ENCODE measurements at places on chromosomes 5 and 9.
A peak's percentile ranks its signal among the peaks of the same experiment; 100 is the strongest.

GRCh38 chr9:72946821-72947220 lies 6.0 kb downstream of the ALDH1A1 start:
- no peak for DNase-seq

GRCh38 chr9:93435386-93435785 lies 16.1 kb upstream of the FAM120A start:
- no peak for DNase-seq

- DNase-seq: no peak
Measured at GRCh38 chr5:79086116-79086515, 16.5 kb downstream of the BHMT2 start.

- DNase-seq: no peak
Measured at GRCh38 chr9:137077758-137078693, 709 bp downstream of the UAP1L1 start.

DNA sequence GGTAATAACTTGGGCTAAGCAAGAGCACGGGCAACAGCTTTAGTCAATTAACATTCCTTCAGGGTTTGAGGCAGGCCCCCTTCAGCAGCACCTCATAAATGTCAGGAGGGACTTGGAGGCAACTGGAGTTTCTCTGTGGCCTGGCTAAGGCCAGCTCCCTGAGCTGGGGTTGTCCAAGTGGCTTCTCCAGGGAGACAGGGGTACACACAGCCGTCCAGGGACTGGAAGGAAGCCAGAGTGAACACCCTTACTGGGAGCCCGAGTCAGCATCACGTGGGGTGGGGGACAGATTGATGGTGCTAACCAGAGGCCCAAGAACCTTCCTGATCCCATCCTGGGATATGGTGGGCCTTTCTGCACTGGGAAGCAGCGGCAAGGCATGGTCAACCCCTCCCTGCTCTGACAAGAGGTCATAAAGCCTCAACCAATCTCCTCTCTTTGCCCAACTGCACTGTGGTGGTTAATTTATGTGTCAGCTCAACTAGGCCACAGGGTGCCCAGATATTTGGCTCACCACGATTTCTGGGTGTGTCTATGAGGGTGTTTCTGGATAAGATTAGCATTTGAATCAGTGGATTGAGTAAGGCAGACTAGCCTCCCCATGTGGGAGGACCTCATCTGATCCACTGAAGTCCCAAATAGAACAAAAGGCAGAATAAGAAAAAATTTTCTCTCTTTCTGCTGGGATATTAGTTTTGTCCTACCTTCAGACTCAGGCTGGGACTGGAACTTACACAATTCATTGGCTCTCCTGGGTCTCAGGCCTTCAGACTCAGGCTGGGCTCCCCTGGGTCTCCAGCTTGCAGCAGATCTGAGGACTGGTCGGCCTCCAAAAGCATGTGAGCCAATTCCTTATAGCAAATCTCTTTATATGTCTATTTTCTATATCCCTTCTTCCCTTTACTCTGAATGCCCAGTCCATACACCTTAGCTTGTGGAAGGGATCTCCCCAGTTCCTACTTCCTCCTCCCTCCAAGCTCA lies 127.2 kb upstream of the LARP1 start:
- DNase-seq: no peak

DNA sequence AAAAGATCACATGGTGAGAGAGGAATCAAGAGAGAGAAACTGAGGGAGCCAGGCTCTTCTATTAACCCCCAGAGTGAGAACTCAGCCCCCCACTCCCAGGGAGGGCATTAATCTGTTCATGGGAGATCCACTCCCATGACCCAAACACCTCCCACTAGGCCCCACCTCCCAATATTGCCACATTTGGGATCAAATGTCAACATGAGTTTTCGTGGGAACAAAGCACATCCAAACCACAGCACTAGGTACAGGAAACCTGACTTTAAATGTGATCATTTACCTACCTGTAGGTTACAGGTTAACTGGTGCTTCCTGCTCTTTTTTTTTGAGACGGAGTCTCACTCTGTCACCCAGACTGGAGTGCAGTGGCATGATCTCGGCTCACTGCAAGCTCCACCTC lies 16.9 kb downstream of the NNT start:
- DNase-seq: no peak

GRCh38 chr9:137891588-137892423 lies 14.2 kb downstream of the CACNA1B start:
- no peak for DNase-seq

DNA sequence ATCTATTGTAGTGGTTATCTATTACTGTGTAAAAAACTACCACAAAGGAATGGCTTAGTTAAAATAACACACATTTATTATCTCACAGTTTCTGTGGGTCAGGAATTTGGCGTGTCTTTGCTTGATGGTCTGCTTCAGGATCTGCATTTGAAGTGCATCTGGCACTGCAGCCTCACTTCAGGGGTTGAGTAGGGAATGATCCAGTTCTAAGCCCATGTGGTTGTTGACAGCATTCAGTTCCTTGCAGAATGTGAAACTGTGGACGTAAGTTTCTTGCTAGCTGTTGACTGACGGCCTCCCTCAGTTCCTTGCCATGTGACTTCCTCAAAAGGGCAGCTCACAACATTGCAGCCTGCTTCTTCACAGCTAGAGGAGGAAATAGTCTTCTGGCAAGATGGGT lies 2.1 kb upstream of the OGN start:
- no peak for DNase-seq

DNA sequence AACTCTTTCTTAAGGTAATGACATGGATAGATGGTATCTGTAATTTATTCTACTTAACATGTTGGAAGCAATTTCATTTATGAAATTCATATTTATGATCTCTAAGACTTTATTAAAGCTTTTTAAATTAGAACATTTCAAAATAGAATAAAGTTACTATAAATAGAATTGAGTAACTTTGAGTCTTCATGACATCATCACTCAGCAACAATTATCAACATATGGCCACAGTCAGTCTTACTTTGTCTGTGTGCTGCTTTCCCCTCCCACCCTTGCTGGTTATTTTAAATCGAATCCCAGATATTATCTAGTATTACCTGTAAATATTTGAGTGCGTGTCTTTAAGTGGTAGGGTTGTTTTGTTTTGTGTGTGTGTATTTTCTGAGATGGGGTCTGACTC lies 65.2 kb downstream of the IPO11 start:
- no peak for DNase-seq

GRCh38 chr9:91034976-91035824 lies 233.6 kb downstream of the SYK start:
- DNase-seq: no peak

- no peak for DNase-seq
Measured at GRCh38 chr5:101676646-101677045, 619.4 kb downstream of the SLCO4C1 start.

- DNase-seq: no peak
Measured at GRCh38 chr9:27572566-27572917, 739 bp downstream of the C9orf72 start.

- no peak for DNase-seq
Measured at GRCh38 chr5:16809395-16810207, 126.5 kb downstream of the MYO10 start.

DNA sequence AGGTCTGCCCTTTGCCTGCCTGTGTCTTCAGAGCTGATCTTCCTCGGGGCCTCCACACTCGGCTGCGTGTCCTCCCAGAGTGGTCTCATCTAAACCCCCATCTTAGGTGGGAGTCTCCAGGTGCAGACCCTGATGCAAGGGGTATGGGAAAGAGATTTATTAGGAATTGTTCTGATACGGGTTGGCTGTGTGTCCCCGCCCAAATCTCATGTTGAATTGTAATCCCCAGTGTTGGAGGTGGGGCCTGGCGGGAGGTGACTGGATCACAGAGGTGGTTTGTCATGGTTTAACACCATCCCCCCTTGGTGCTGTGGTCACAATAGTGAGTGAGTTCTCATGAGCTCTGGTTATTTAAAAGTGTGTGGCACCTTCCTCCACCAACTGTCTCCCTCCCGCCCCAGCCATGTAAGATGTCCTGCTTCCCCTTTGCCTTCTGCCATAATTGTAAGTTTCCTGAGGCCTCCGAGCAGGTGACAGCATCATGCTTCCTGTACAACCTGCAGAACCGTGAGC lies 208.4 kb downstream of the AOPEP start:
- DNase-seq: no peak

- no peak for DNase-seq
Measured at GRCh38 chr5:31854181-31855133, 215.5 kb downstream of the PDZD2 start.

- no peak for DNase-seq
Measured at GRCh38 chr5:146797658-146798057, 80.9 kb downstream of the PPP2R2B start.

DNA sequence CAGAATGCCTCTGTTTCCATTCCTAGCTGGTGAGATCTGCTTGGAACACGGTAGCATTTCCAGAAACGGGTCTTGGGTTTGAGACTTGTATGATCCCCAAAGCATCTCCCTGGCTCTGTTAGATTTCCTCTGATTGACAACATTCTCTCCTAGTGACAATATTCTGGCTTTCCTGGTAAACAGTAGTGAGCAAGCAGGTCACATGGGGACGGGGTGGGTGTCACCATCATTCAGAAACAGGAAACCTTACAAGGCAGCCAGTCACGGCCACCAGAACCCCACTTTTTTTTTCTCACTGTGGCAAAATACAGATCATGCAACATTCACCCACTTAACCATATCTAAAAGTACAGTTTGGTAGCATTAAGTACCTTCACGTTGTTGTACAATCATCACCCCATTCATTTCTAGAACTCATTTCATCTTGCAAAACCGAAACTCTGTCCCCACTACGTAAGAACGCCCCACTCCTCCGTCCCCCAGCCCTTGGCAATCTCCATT lies 90.1 kb upstream of the LMX1B start:
- DNase-seq: no peak

GRCh38 chr9:97559111-97559514 lies 57.6 kb downstream of the TMOD1 start:
- no peak for DNase-seq

GRCh38 chr5:180611140-180611850 lies 20.0 kb upstream of the SCGB3A1 start:
- no peak for DNase-seq

- no peak for DNase-seq
Measured at GRCh38 chr5:157568720-157569119, 6.9 kb downstream of the ADAM19 start.

- no peak for DNase-seq
Measured at GRCh38 chr9:112013266-112013665, 116.7 kb downstream of the UGCG start.

GRCh38 chr5:39073767-39074016 lies 507 bp downstream of the RICTOR start:
- peak; percentile 1 for DNase-seq

DNA sequence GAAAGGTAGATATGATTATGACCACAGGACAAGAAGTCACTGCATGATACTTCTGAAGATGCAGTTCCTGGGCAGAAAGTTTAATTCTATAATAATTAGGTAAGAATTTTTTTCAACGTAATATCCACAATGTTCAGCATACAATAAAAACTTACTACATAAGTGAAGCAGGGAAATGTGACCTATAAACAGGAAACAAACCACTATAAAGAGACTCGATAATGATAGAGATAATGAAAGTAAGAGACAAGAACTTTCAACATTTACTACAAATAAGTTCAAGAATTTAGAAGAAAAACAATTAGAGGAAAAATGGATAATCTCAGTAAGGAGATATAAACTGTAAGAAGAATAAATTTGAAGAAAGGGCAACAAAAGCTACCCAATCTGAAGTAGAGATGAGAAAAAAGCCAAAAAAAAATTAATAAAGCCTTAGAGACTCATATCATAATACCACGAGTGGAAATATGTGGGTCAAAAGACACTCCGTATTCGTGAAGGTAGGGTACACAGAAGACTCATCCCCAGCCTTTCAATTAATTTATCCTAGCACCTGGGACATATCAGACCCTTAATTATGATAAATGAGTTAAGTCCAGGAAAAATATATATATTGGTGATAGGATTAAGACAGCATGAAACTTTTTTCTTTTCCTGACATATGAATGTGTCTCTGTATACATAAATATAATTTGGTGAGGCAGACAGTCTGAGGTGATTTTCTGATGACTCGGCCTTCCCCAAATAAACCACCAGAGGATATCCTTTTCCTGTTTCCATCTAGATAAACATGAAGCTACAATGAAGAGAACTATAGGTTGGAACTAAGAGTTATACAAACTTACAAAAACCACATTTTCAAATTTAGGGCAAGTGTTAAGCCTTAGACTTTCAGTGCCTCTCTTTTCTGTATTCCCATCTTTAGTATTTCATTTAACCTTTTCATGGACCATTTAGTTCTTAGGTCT lies 120.4 kb downstream of the RAPGEF6 start:
- DNase-seq: no peak

- no peak for DNase-seq
Measured at GRCh38 chr5:71589903-71590302, 2.8 kb downstream of the MCCC2 start.

DNA sequence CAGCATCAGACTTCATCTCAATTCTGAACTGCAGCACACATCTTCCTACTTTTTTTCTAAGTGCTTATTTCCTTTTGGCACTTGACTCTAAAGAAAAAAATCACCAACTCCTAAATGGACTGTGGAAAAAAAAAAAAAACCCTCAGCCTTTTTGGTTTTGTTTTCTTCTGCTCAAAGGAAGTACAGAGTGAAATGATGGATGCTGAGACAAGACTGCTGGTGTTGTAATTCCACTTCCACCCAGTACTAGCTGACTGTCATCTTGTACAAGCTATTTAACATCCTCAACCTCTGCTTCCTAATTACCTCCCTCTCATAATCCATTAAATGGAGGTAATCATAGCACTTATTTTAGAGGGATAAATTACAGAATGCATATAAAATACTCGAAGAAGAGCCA lies 171.5 kb upstream of the GNA14 start:
- DNase-seq: no peak

- DNase-seq: no peak
Measured at GRCh38 chr5:15367489-15367888, 132.5 kb upstream of the FBXL7 start.

GRCh38 chr9:137145731-137146526 lies 7.0 kb downstream of the GRIN1 start:
- DNase-seq: no peak

GRCh38 chr5:139985290-139985689 lies 57.8 kb downstream of the NRG2 start:
- no peak for DNase-seq

DNA sequence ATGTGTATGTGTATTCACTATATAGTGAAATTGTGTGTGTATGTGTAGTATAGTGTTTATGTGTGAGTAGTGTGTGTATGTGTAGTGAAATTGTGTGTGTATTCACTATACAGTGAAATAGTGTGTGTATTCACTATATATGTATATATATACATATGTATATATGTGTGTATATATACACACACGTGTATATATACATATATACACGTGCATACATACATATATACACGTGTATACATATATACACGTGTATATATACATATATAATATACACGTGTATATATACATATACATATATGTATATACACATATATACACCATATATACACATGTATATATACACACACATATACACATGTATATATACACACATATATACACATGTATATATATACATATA lies 403.6 kb upstream of the TUSC1 start:
- no peak for DNase-seq

- DNase-seq: no peak
Measured at GRCh38 chr5:146240951-146241350, 37.5 kb downstream of the RBM27 start.

GRCh38 chr5:118146824-118147223 lies 841.5 kb downstream of the DTWD2 start:
- DNase-seq: no peak

- no peak for DNase-seq
Measured at GRCh38 chr5:120790339-120790738, 326.2 kb downstream of the PRR16 start.
